ENCODE measurements at places on chromosomes 16 and 17.

GRCh38 chr16:72172105-72173034 is at the start of gene PMFBP1:
TSS of gene PMFBP1 (minus strand) at chr16:72172155. CDS start at chr16:72171208, 947 bp downstream.
- DNase-seq, result peak; percentile 60

- DNase-seq, result no peak
Measured at GRCh38 chr17:77345260-77345910, 204.6 kb downstream of the SEC14L1 start.

DNA sequence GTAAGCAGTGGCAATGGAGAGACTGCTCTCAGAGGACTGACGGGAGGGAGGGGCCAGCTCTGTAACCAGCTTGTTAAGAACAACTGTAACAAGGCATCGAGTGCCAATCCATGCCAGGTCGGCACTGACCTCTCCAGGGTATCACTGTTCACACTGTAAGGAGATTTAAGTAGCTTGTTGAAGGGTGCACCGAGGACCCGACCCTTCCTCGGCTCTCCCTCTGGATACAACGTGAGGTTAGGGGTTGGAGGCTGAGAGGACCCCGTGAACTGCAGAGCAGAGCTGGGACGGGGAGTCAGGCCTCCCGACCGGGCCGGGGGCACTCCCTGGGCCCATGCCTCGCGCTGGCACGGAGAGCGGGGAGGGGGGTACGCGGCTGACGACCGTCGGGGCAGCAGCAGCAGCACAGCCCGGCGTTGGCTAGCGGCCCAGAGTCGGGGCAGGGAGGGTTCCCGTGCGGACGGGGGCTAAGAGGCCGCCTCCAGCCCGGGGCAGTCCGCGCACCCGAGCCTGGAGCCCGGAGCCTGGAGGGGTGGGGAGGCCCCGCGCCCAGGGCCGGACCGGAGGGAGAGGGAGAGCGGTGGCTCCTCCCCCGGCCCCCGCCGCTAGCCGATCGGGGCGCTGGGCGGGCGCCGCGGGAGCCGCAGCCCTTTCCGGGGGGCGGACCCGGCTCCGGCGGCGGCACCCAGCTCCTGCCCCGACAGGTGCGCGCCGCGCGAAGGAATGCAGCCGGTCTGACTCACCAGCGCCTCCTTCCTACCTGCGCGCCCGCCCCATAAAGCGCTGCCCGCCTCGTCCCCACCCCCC is at the start of gene ITGB4:
Gene ITGB4, plus strand, starts transcription at position 804 of the 807 bp plus-strand sequence. CDS start 3,245 bp downstream, outside the sequence.
- DNase-seq, result peak; percentile 33

DNA sequence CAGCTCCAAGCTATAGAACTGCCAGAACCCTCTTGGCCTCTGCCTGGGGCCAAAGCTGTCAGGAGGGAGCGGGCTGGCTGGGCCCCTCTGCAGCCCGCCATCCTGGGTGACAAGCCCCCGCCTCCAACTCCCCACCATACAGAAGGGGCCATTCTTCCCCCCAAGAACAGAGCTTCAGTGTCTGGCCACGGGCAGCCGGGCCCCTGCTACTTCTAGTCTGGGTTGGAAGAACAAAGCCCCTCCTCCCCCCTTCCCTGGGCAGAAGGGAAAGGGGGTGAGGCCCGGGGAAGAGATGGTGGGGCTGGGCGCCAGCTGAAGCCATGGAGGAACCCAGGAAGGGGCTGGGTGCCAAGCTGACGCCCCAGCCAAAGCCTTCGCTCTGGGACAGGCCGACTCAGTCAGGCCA is 9.0 kb downstream of the NAT9 start:
- DNase-seq, result no peak

DNA sequence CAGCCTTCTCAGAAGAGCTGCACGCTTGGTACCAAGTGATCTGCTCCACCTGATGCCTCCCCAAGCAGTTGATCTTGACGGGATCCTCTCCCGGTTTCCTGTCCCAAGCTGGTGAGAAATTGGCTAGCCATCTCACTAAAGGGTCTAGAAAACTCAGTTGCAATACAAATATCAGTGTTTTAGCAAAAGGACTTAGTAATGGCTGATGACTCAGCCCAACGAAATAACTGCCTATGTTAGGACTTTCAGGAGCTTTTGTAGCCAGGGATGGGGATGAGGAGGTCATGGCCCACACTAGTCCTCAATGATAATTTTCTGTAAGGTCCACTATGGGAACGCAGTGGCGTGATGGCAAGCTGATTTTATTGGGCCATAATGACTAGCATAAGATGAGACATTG is 23.3 kb upstream of the ENGASE start:
- DNase-seq, result no peak

DNA sequence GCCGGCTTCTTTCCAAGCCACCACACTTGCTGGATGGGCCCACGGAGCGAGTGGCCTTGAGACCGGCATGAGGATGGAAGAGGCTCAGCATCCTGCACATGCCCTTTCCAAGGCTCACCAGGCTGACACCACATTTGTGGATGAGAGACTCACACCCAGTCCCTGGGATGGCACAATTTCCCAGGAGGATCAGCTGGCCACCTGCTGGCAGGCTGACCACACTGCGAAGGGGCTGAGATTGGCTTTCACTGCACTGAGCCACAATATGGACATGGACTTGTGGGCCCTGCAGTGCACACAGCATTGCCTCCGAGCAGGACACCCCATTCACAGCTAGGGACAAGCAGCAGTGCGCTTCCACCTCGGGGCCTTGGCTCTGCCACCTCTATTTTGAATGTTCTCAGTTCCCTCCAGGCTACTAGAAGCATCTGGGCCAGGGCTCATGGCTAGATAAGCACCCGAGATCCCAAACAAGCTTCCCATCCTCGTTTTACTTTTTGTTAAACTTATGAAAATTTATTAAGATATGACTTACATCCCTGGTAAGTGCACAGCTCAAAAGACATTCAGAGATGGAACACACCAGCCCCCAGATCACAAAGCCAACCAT is 25.3 kb upstream of the KSR1 start:
- peak; percentile 25 for DNase-seq

DNA sequence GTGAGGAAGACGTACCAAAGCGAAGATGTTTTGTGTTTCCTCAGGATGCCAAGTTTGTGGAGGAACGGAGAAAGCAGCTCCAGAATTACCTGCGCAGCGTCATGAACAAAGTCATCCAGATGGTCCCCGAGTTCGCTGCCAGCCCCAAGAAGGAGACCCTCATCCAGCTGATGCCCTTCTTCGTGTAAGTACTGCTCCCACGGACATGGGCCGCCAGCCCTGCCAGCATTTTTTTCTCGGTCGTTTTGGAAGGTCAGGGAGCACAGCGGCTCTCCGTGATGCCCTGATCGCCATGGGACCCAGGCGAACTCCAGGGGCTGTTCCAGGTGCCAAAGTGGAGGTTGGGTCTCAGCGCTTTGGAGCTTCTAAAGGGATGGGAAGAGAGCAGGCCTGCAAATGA is 279.0 kb downstream of the CPPED1 start:
- DNase-seq, result no peak

DNA sequence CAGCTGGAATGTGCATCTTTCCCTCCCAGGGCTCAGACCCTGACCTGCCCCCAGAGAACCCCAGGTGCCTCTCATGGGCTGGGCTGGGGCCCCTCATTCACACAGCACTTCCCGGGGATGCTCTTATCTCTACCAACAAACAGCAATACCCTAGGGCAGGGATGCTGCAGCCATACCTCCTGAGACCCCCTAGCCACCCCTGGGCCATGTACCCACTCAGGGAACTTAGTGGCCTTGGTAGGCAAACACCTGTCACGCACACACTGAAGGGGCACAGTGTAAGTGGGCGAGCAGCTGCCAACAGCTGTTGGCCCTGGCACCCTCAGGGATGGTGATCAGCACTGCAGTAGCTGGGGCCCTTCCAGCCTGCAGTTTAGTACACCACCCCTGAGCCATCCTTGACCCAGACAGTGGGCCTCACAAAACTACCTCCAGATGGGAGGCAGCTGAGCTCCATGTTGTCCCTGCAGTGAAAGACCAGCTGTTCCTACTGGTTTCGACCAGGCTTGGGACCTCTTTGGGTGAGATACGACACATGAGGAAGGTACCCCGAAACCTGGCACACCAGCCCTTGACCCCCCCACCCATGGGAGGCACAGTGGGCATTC is 1723.6 kb downstream of the TP53TG3F start:
- no peak for DNase-seq
